HFFc6 (cell line): ENCODE measurements at places on chromosomes 12 and 14.
A peak's percentile ranks its signal among the peaks of the same experiment; 100 is the strongest.

DNA sequence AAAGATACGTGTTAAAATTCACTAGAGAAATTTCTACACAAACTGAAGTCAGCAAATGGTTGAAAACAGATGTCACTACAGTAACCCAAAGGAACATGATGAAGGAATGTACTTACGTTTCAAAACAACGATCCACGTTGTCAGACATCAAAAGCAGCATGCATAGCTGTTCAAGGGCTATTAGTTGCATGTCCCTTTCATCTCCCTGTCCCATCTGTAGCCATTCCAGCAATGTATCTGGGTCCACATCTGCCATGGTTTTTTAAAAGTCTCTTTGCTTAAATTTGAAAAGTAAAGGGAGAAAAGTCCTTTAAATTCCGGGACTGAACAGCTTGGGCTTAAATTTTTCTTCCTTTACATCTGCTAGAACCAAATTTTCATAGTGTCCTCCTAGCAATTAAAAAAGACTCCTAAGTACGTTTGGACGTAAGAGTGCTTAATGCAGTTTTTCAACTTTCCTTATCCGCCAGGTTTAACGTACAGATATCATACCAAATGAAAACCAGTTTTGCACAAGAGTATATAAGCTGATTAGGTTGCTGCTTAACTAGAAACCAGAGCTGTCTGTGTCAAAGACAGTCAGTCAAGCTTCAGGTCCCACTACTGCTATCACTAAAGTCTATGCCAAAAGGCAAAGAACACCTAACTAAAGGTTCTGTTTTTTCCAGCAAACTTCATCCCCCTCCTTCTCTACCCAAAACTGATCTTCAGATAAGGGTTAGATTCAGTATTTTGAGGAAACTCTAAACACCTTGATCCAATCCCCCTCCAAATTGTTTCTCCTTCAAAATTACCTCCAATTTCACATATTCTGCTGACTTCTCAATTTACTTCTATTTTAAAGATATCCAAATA lies 1.7 kb downstream of the HECTD1 start:
- peak; percentile 65 for DNase-seq

DNA sequence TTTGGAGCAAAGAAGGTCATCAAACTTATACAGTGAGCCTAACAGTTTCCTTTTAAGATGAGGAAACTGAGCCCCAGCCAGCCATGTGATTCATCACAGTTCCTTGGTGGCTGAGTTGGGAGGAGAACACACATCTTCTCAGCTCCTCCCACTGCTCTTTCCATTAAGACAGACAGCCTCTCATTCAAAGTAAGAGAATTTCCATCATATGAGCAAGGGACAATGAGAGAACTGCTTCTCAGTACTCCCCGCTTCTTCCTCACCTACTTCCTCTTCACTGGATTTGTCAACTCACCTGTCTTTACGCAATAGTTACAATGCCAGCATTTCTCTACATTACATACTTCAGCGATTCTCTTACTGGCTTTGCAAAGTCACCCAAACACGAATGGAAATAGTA lies 2.2 kb downstream of the IFNG start:
- no peak for DNase-seq

DNA sequence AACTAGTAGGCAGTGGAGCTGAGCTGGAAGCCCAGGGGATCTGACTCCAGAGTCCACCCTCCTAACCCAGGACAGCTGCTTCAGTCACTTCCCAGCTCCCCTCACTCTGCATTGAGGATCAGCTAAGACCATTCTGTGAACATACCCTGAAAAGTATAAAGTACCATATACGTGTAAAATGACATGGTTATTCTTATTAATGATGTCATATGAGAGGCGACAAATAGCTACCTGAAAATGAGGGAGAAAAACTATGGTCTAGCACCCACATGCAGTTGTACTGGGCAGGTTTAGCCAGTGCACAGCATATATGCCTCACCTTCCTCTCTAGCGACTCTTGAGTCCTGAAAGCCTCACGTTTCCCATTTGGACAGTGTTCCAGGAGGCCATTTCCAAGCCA lies 461.9 kb downstream of the RAD51B start:
- no peak for DNase-seq

GRCh38 chr14:99157246-99157645 lies 114.8 kb downstream of the BCL11B start:
- DNase-seq: no peak

GRCh38 chr12:49283541-49284429 lies 11.2 kb upstream of the PRPH start:
- DNase-seq: no peak

DNA sequence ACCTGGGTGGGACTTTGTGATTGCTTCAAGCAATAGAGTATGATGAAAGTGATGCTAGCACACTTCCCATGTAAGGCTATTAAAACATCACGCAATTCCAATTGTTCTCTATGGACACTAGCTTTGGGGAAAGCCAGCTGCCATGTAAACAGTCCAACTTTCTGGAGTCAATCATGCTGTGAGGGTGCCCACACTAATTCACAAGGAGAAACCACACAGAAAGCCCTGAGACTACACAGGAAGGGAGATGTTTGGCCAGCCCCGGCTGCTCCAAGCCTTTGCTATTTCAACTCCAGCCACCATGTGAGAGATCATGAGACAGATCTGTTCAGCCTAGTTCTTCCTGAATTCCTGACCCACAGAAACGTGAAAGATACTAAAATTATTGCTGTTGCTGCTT lies 96.3 kb downstream of the ST8SIA1 start:
- DNase-seq: no peak

DNA sequence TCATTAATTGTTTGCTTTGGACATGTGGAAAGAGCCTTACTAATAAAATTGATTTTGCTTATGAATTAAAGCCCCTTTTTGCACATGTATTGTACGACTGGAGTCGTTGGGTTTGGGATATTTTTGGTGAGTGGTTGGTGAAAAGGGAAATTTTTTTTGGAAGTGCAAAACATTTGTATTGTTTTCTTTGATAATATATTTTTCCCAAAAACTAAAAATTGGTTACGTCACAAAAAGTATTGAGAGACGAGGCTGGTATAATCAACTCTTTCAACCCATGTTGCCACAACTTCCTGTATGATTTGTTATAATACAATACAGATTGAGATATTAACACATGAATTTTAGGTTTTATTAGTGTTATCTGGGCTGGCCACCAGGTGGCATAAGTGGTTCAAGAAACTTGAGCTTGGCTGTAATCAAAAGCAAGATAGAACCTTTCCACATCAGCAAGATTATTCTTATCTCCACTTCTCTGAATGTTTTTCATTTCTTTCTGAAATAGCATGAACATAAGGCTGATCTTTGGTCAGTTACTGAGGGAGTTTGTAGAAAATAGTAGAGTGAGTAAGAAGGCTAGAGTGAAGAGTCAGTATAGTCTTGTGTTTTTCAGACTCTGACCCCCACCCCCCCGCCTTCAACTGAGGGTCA lies 8.7 kb downstream of the NGDN start:
- peak; percentile 43 for DNase-seq

DNA sequence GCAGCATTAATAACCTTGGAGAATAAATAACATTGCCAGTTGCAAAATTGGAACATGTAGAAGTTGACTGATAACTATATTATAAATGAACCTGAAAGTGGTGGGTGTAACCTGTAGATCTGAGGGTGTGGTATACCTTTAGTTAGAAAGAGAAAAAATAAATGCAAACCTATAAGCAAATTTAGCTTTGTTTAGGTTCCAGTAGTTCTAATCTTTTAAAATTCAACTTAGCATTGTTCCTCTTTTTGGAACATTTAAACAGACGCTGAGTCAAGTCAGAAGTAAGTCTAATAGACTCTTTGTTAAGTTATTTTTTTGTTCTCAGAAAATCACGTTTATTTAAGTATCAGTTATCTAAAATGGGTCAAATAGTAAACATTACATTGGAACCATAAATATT lies 120.0 kb downstream of the DNAI7 start:
- DNase-seq: no peak

GRCh38 chr12:8648576-8649205 lies 13.9 kb downstream of the MFAP5 start:
- no peak for DNase-seq

DNA sequence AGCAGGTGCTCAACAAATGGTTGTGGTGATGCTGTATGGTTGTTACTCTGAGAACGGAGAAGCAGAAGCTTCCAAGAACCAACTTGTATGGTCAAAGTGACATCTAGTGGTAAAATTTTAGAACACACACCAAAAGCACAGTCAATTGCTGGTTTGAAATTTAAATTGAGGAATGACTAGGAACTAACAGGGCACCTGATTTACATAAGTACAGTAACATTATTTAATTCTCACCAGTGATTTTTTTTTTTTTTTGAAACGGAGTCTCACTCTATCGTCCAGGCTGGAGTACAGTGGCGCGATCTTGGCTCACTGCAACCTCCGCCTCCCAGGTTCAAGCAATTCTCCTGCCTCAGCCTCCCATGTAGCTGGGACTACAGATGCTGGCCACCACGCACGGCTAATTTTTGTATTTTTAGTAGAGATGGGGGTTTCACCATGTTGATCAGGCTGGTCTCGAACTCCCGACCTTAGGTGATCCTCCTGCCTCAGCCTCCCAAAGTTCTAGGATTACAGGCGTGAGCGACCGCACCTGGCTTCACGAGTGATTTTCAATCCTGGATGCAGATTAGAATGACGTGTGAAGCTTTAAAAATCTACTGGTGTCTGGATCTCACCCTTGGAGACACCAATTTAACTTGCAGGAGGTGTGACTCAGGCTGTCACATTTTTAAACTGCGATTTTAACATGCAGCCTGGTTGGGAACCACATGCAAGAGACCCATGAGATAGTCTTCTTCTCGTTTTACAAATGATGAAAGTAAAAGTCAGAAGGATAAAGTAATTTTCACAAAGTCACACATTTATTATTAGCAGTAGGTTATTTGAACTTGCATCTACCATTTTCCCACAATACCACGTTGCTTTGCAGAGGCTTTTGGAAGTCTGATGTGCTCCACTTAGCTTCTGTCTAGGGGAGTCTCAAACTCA lies 14.1 kb upstream of the NUMB start:
- peak; percentile 73 for DNase-seq

- no peak for DNase-seq
Observed at GRCh38 chr12:94750864-94751263, 100.5 kb upstream of the TMCC3 start.

DNA sequence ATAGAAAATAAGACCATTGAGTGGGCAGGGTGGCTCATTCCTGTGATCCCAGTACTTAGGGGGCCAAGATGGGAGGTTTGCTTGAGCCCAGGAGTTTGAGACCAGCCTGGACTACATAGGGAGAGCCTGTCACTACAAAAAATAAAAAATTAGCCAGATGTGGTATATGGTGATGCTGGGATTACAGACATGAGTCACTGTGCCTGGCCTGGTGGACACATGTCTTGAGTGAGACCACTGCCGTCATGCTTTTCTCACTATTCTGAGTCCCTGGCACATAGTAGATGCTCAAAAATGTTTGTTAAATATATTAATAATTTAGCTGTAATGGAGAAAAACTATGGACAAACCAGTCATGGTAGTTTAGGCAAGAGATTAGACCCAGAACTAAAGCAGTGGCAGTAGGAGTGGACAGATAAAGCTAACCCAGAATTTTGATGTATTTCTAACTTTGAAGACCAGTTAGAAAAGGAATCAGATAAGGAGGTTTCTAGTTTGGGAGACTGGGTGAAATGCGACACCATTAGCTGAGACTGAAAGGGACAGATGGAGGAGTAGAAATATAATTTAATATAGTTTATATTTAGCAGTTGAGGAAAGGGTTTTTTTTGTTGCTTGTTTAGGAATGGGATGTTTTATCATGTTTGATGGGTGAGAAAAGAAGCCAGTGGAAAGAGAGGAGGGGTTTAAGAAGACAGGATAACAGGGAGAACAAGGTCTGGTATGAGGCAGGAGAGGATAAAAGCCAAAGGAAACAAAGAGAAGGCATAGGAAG lies 7.4 kb upstream of the PTGES3 start:
- DNase-seq: no peak

DNA sequence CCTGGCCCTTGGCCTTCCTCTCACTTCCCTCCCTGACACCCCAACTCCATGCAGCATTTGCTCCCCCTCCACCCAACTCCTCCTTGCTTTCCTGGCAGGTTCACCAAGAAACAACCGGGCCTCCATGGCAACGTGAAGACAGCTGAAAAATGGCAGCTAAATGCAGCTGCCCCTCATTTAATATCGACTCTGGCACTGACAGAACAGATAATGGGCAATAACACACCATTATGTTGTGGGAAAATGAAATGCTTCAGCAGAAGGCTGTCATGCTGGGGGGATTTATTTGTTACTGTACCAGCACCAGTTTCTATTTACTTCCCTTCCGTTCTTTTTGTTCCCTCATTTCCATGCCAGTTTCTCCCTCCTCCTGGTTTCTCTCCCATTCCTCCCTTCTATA lies 440.8 kb downstream of the NRXN3 start:
- DNase-seq: no peak

DNA sequence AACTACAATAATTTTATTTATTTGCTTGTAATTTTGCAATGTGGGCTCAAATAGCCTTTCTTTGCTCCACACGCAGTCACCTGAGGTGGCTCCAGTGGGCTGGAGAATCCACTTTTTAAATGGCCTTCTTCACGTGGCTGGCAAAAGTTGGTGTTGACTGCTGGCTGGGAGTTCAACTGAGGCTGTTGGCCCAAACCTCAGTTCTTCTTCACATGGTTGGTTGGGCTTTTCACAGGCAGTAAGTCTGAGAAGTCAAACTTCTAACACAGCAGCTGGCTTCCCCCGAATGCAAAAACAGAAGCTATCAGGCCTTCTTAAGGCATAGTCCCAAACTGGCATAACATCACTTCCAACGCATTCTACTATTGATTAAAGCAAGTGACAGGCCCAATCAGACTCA lies 2.1 kb upstream of the OXA1L start:
- DNase-seq: no peak

GRCh38 chr14:96624661-96625425 lies 122.7 kb downstream of the PAPOLA start:
- DNase-seq: no peak

GRCh38 chr14:59358102-59358501 lies 107.1 kb downstream of the GPR135 start:
- DNase-seq: peak; percentile 65

DNA sequence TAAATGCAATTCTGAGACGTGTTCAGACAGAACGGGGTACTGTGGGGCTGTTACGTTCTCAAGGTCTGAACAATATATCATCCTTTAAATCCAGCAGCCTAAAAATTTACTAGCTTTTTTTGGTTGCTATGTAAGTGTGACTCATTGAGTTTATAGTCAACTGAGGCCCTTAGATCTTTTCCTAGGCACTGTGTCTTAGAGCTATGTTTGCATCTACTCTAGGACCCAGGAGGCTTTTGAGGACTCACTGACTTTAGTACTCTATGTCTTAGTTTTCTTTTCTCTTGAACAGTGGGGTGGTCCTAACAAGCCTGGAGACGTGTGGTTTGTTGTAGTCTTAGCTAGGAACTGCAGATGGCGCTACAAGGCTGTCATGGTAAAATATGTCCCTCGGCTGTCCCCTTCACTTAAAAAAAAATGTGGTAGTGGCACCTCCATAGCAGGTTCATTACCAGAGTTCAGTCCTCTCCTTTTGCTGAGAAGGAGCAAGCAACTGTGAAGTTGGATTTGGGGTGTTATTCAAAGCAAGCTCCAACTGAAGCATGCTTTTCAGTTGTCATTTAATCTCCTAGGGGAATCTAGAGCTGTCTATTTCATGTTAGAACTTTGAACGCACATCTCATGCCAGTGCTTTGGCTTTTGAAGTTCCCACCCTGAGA lies 8.7 kb upstream of the SPATS2 start:
- DNase-seq: peak; percentile 62
